Activated CD4-positive, alpha-beta T cell treated with anti-CD3 and anti-CD28 coated beads, Interleukin-2, amount 50 U/mL, for 48 hours (primary cell): ENCODE measurements at places on chromosomes 5 and 9.

DNA sequence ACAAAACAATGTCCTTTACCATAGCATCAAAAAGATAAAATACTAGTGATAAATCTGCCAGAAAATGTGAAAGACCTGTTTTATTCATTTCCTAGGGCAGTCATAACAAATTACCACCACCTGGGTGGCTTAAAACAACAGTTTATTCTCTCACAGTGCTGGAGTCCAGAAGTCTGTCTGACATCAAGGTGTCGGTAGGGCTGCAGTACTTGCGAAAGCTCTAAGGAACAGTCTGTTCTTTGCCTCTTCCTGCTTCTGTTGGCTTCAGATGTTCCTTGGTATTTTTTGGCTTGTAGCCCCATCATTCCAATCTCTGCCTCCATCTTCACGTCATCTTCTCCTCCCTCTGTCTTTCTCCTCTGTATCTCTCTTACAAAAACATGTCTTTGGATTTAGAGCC lies 51.0 kb downstream of the PTPDC1 start:
- no peak for DNase-seq

- DNase-seq: no peak
Measured at GRCh38 chr9:126058591-126058990, 268.0 kb upstream of the MVB12B start.

DNA sequence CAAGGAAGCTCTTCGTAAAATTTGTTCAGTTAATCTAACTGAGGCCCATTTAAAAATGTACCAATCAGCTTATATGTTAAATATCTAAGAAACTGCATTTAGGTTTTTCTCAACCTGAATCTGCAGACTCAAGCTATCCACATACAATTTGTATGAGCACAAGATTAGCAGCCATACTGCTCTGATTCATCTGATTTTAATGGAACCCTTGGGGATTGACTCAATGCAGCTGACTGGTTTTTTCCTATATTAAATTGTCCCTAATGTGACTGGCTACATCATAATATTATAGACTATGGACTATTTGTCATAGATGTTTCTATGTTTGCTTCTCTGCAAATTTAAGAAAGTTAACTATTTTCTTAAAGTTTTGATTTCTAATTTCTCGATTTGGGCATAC lies 451.0 kb upstream of the TUSC1 start:
- DNase-seq: no peak

- DNase-seq: no peak
Measured at GRCh38 chr5:59266410-59266809, 627.1 kb downstream of the PDE4D start.

- no peak for DNase-seq
Measured at GRCh38 chr5:7592910-7593309, 197.0 kb downstream of the ADCY2 start.

DNA sequence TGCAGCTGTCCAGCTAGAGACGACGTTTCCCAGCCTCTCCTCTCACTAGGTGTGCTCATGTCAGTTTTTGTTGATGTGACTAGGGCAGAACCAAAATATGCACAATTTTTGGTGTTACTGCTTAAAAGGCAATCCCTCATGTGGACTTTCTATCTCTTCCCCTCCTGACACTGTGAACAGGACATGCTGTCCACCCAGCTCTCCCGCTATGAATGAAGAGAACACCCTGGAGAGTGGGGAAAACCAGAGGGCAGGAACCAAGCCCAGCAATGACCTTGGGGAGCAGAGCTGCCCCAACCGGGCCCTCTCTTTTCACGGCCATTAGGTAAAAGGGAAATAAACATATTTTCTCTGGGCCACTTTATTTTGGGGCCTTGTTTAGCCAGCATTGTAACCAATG lies 46.7 kb upstream of the TBC1D2 start:
- no peak for DNase-seq

DNA sequence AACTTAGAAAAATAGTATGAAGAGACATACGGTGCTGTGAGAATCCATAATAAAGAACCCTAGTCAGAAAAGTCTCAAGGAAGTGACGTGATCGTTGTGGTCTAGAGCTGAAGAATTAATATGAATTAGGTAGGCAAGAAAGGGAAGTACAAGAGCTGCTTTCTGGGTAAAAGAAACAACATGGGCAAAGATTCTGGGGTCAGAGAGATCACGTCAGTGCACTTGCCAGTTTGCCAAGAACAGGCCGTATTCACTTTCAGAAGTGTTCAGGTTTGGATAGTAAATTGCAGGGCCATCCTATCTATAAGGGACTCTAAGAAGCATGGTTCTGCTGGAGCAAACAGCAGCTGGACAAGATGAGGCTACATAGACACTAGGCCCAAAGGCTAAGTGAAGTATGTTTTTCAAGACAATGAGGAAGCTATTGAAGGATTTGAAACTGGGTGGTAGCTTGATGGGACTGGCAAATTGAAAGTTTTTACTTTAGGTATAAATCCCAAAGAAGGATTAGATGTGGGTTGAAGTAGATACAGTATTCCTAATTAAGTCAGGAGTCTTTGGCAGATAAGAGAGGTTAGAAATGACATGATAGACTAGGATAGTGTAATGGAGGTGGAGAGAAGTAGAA lies 4.8 kb upstream of the CHD1 start:
- DNase-seq: no peak
